Colonic mucosa (tissue), 4 donors: ENCODE measurements at places on chromosomes 1 and 21.

GRCh38 chr1:169127305-169127704, 20.8 kb downstream of the ATP1B1 start:
- DNase-seq: no peak

- peak; percentile 67 for DNase-seq
These were observed 16.9 kb downstream of the SLC35A3 start for GRCh38 chr1:99986656-99987225.

- DNase-seq: peak; percentile 84
These were observed 5.5 kb downstream of the MFSD2A start for GRCh38 chr1:39960431-39960958.

DNA sequence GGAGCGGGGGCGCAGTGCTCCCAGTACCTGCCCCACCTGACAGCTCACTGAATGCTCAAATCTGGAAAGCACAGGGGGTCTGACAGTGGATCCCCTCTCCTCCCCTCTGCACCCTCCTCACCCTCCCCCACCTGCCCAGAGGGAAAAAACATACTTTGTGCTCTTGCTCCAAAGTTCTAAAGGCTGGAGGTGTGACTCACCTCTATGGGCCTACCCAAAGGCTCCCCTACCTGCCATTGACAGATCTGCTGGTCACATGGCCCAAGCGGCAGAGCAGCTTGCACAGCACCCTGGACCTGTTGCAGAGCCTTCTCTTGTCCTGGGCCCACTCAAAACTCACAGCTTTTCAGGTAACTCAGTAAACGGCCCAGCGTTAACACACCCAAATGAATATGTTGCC, 55.7 kb downstream of the ADSS2 start:
- no peak for DNase-seq

- DNase-seq: no peak
These were observed 611.7 kb downstream of the NUF2 start for GRCh38 chr1:163933437-163933836.

GRCh38 chr1:115726161-115726560, 42.4 kb downstream of the CASQ2 start:
- no peak for DNase-seq

DNA sequence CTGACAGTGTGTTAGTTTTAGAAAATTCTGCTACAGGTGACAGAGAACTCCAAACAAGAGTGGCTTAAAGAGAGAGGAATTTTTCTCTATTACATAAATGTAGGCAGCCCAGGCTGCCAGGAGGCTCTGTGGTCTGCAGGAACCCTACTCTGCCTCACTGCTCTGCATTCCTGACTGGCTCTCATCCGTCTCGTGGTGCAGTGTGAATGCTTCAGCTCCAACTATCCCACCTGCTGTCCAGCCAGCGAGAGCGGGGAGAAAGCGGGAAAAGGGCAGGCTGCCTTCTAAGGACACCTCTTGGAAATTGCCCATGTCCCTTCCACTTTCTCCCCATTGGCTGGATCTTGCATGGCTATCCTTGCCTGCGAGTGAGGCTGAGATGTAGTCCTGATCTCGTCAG, 131.3 kb downstream of the PEX14 start:
- no peak for DNase-seq

- no peak for DNase-seq
These were observed 480 bp downstream of the CADM3 start for GRCh38 chr1:159171688-159172501.

GRCh38 chr1:92458146-92458545, 28.6 kb downstream of the GFI1 start:
- DNase-seq: no peak

- no peak for DNase-seq
These were observed 82.9 kb upstream of the ACTL8 start for GRCh38 chr1:17672226-17672625.

- DNase-seq: no peak
These were observed at the start of gene HTR1D for GRCh38 chr1:23217421-23218115. Gene HTR1D, minus strand, starts transcription at chr1:23217502. Its CDS starts 23,283 bp downstream, at chr1:23194219.

DNA sequence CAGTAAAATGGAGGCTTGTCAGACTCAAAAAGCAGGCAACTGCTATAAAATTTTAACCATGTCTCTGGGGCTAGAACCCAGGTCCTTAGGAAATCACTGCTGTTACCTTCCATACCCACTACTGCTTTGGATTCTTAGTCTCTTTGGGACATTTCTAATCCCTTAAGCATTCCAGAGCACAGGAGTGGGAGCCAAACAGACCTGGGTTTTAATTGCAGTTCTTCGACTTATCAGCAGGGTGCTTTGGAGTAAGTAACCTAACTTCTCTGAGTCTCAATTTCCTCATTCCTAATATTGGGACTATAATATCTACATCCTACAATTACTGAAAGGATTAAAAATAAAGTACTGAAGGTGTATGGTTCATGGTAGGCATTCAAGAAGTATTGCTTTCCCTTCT, 161.0 kb upstream of the BEND5 start:
- no peak for DNase-seq

GRCh38 chr1:157107702-157108101, 8.1 kb upstream of the ETV3L start:
- no peak for DNase-seq

GRCh38 chr1:179767996-179768395, 24.9 kb downstream of the FAM163A start:
- no peak for DNase-seq

DNA sequence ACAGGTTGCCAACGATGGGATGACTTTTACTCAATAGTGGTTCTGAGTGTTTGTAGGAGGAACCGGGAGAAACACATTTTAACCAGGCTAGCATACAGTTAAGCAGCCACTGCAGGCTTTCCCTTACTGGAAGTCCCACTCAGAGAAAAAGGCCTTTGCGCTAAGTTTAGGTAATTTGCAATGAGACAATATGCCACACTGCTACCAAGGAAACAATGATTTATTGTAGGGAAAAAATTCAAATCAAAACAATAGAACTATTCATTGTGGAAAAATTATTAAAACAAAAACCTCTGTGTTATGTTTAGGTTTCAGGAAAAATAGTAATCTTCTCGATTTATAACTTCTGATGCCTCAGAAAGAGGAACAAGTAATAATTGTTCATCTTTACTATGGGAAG, 51.4 kb upstream of the CR2 start:
- no peak for DNase-seq

DNA sequence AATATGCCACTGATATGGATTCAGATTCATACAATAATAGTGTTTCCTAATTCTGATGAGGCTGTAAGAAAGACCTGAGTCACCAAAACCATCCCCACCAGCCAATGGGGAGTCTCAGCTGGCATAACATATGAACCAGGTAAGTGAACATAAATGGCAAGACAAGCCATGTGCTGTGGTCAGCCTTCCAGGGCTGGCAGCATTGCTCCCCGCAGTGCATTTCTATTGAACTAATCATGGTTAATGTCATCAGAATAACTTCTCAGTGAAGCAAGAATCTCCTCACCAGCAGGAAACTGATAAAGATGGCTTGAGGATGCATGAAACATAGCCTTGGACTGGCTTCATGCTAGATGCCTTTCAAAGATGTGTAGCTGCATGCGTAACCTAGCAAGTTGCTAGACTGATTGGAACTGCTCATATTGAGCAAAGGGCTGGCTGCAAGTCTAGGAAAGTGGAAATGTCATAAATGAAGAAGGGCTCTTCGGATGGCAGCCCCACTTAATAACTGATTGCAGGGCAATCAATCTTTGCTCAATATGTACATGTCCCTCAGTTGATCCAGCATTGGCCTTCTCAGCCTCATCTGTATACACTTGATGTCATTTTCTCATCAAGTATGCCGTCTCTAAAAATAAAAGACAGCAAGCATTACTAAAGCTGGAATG, 88.0 kb downstream of the NTNG1 start:
- no peak for DNase-seq

GRCh38 chr1:206925106-206925736, 3.5 kb upstream of the FCMR start:
- DNase-seq: peak; percentile 80

DNA sequence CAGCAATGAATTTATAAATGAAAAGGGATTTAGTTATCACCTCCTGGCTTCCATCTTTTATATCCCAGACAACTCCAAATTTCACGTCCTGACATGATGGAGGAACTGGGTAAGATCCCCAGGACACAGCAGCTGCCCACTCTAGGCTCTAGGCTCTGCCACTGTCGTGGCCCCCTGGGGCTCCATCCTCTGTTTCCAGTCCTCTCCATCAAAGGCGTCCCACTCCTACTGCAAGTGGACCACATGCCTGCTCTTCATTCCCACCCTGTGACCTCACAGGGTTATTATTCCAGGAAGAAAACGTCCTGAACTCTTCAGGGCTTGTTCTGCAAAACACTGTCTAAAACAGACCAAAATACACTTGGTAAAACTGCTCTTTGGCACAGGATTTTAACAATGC, 11.9 kb downstream of the URB1 start:
- DNase-seq: no peak

GRCh38 chr1:219177363-219177762, 3.7 kb downstream of the LYPLAL1 start:
- no peak for DNase-seq

- DNase-seq: no peak
These were observed 298.8 kb downstream of the KIF26B start for GRCh38 chr1:245453541-245453940.

GRCh38 chr1:156711011-156711817, 5.8 kb upstream of the CRABP2 start:
- DNase-seq: no peak

DNA sequence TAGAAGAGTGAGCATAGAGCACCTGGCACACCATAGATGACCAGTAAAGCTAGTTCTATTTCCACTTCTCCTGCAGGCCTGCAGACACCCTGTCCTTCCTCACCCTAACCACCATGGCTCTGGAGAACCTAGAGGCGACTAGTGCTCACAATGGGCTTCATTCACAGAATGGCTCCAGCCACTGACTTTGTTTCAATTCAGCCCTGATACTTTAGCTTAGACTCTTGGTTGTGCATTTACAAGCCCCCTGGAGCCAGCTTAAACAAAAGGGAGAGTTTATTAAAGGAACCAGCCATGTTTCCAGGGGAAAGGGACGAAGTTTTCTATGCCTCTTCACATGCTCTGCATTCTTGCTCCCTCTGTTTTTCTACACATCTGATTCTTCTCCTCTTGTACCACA, 123.7 kb downstream of the NAV1 start:
- DNase-seq: no peak

GRCh38 chr1:220300442-220301121, 28.3 kb upstream of the RAB3GAP2 start:
- peak; percentile 23 for DNase-seq

GRCh38 chr1:32491386-32491785, 26.5 kb downstream of the ZBTB8B start:
- no peak for DNase-seq

DNA sequence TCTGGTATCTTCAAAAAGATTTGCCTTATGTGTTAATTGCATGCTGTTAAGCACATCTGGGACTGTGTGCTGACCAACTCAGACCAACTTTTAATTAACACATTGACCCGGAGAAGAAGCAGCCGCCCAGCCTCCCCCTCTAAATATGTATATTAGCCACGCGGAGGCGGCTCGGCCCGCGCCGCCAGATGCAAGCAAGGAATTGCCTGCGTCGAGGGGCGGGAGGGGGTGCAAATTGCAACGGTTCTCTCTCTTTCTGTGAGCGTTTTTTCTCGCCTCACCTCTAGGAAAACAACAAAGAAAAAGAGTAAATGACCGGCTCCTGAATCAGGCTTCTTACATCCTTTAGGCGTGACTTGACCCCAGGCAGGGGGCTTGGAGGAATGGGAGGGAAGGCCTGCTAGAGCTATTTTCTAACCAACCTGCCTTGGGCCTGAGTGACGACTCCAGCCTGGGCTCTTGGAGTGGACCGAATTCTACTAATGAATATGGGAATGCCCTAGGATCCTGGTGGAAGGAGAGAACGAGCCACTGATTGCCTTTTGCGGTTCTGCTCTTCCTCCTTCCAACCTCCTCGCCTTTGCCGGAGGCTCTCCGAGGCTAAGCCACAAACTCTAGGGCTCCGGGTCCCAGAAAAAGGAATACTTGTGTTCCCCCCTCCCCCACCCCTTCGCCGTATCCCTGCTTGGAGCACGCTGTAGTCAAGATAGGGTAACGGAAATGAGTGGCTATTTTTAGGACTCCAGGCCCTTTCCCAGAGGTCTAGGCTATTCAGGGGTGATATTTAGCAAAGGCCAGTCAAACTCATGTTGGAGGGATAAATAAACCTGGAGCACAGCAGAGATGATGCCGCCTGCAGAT, 417.0 kb upstream of the ESRRG start:
- DNase-seq: no peak

GRCh38 chr1:108192581-108192980, 7.6 kb downstream of the SLC25A24 start:
- DNase-seq: no peak

DNA sequence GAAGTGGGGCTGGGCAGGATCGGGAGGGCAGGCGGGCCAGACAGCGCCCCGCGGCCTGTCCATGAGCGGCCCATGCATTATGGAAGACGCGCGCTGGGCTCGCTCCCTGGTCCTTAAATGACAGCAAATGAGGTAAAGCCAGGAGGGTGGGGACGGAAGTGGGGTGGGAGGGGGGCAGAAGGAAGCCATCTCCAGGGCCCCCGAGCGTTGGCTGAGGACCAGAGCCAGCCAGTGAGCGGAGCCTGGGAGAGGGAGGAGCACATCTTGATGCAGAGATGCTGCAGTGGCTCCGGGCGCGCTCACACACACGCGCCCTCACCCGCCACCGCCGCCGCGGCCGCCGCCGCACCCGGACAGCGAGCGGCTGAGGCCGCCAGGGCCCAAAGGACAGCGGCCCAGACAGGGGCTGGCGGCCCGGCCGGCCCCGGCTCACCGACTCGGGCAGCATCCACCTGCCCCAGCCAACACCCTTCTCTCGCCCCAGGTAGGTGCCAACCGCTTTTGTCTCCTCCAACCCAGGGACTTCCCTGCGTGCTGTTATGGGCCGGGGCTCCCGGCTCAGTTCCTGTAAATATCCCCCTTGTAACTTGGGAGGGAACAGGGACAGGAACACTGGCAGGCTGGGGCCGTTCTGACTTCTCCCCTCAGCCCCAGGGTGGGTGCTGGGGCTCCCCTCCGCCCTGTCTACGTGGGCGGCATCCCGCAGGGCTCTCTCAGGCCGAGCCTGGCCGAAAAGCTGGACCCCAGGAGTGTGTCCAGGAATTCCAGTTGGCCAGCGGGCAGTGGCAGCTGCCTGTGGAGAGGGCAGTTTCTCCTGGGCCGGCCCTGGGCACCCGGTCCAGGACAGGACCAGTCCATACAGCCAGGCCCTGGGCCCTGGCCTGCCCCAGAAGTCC, at the start of gene CNTN2:
CNTN2 (plus strand) TSS at position 302 of the 896 bp plus-strand sequence. CDS start 9,974 bp downstream, outside the sequence.
- no peak for DNase-seq

DNA sequence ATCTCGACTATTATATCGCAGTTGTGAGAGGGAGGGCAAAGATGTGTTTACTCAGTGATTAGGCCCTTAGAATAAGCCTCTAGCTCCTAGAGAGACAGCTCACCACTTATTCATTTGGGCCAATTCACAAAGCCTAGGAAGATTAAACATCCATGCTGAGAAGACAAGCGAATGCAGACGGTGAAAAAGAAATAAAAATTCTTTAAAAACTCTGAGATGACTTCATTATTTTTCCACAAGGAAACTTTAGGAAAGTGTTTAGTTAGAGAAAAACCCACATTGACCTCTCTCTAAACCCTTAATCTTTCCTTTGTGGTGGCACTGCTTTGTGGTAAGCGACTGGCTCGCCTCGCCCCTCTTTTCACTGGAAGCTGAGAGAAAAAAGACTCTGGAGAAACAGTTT, 146.8 kb upstream of the DMRTA2 start:
- DNase-seq: no peak
